Upper lobe of left lung (tissue), 6 donors: ENCODE measurements at places on chromosomes 4 and X. TPM values are rescaled to one million over a fixed set of nuclear protein-coding genes. Genes with fewer than 3 reads are reported as not detected.

ADRA2C gene
- 1.2 TPM for total RNA-seq

FHIP1A gene
- 14.8 TPM for total RNA-seq

DNA sequence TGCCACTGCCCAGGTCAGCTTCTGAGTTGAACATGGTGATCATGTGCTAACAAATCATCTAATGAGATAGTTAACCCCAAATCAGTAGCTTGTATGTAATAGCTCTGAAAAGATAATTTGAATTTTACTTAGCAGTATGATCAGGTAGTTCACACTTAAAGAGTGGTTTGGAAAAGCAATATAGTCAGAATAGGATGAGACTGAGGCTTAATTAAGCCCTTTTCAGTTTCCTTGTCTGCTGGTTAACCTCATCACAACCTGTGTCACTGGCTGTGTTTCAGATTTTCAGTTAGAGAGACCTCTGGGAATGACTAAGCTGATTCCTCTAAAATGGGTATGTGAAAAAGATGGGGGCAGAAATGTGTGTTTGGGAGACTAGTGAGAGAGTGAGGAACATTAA lies 38.1 kb downstream of the GPR174 start:
- no peak overlapping the region for H3K27ac ChIP-seq
- no peaks in the 10 kb centered on the region for H3K4me1 ChIP-seq
- no peaks in the 10 kb centered on the region for H3K36me3 ChIP-seq
- DNase-seq, result no peak
- H3K4me3 ChIP-seq, result no peak overlapping the region
- H3K27me3 ChIP-seq, result no peaks in the 10 kb centered on the region

- peak overlapping the region; percentile 99 for H3K27ac ChIP-seq
- H3K27me3 ChIP-seq, result no peaks in the 10 kb centered on the region
- H3K36me3 ChIP-seq, result no peaks in the 10 kb centered on the region
- H3K4me3 ChIP-seq, result no peak overlapping the region
- no peak for DNase-seq
Measured at GRCh38 chr4:184477201-184477999, 3.0 kb upstream of the IRF2 start.

- no peaks in the 10 kb centered on the region for H3K36me3 ChIP-seq
- no peak overlapping the region for H3K27ac ChIP-seq
- H3K4me1 ChIP-seq, result no peaks in the 10 kb centered on the region
Measured at GRCh38 chr4:187993827-187994226, 1.7 kb upstream of the ZFP42 start.

- DNase-seq, result no peak
- no peaks in the 10 kb centered on the region for H3K36me3 ChIP-seq
- H3K27me3 ChIP-seq, result no peaks in the 10 kb centered on the region
Measured at GRCh38 chr4:104408878-104409277, 85.8 kb downstream of the CXXC4 start.

DNA sequence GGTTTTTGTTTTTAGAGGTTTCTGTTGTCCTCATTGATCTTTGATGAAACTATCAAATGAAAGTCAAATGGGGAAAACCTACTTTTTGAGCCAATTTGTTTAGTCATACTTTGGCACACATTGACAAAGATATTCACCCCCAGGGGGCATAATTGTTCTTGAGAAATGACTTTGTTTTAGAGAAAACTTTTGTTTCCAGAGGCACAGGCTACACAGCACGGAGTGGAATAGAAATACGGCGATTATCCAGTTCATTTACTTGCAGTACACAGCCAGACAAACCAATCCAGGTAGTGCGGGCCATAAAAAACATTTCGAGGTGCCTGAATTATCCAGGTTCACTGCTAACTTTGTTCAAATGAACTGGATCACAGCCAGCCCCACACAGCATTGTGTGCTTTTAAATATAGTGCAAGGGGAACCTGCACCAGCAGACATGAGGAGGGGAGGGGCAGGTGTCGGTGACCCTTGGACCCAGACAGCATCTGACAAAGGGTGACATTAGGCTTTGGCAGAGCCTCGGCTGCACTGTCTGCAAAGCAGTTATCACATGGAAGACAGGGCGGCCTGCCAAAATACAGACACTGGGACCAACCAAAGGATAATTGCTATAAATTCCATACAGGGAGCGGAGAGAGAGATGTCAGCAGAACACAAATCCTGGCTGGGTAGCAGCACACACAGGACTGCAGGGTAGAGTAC lies 179.6 kb upstream of the NOCT start:
- H3K4me1 ChIP-seq, result no peaks in the 10 kb centered on the region
- H3K4me3 ChIP-seq, result no peak overlapping the region
- DNase-seq, result no peak
- no peaks in the 10 kb centered on the region for H3K27me3 ChIP-seq

GRCh38 chr4:39758176-39758575 lies 60.2 kb downstream of the UBE2K start:
- H3K27ac ChIP-seq, result no peak overlapping the region
- DNase-seq, result no peak
- H3K36me3 ChIP-seq, result peaks cover 51% of the 10 kb centered on the region
- no peak overlapping the region for H3K4me3 ChIP-seq
